ENCODE measurements at places on chromosomes 6 and 20.

DNA sequence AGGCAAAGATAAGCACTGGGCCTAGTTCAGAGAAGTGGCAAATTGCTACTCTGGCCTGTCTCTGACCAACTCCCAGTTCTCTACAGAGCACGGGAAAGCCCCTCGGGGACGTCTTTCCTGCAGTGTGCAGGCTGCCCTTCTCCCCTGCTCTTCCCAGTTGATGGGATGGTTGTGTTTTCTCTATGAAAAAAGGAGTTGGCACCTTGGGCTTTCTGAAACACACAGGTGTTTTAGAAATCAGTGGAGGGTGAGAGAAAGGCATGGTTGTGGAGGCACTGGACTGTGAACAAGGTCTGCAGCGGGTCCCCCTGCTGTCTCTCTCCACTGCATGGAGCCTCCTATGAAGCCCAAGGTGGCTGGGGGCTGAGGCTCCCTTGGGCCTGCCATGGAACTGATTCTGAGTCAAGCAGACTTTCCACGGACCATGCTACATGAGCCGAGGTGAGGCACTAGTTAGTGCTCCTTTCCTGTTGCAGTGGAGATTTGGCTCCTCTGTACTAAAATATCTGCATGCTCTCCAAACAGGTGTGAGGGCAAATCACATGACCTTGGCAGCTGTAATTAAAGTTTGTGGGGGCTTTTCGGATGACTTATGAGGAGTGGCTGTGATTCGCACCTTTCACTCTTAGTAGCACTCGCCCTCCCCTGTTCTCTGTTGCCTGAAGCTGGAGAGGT lies 16.3 kb downstream of the GTSF1L start:
- no peak for DNase-seq

- DNase-seq = no peak
Observed at GRCh38 chr6:15877231-15877630, 214.4 kb upstream of the DTNBP1 start.

DNA sequence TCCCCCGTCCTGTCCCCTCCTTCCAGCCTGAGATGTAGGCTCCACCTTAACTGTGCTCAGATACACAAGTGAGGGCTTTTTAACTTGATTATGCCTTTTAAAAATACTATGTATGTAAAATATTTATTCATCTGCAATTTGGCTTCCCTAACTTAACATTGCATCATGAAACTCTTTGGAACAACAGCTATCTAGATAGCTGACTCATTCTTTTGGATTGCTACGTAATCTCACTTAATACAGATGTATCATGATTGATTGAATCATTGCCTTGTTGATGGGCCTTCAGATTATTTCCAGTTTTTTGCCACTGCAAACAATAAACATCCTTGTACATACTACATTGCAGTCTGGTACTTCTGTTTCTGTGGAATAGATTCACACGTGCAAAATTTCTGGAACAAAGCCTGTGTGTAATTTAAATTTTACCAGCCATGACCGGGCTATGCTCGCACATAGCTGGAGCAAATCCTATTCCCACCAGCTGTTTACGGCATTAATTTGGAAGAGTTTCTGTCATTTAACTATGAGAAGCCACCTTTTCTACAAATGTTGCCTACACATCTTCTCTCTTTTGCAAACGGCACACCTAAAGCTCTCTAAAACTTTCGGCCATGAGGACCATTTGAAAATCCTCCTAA lies 6.5 kb downstream of the PRND start:
- DNase-seq = no peak

- peak; percentile 38 for DNase-seq
Observed at GRCh38 chr6:12472601-12473038, 182.5 kb downstream of the EDN1 start.

DNA sequence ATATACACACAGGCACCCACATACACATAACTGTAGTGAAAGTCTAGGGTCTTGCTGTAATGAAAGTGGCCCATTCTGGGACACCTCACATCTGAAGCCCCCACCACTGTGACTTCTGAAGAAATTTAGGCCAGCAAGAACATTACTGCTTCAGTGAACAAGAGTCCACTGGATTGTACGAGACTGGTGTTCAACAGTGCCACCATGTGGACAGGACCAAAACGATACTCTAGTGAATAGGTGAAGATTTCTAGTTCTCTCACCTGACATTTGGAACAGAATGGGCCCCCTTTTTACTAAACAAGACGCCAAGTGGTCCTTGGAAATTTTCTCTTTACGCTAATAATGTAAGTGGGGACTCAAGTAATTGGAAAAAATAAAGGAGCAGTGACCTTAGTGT lies 156.9 kb downstream of the MAFB start:
- DNase-seq = no peak

DNA sequence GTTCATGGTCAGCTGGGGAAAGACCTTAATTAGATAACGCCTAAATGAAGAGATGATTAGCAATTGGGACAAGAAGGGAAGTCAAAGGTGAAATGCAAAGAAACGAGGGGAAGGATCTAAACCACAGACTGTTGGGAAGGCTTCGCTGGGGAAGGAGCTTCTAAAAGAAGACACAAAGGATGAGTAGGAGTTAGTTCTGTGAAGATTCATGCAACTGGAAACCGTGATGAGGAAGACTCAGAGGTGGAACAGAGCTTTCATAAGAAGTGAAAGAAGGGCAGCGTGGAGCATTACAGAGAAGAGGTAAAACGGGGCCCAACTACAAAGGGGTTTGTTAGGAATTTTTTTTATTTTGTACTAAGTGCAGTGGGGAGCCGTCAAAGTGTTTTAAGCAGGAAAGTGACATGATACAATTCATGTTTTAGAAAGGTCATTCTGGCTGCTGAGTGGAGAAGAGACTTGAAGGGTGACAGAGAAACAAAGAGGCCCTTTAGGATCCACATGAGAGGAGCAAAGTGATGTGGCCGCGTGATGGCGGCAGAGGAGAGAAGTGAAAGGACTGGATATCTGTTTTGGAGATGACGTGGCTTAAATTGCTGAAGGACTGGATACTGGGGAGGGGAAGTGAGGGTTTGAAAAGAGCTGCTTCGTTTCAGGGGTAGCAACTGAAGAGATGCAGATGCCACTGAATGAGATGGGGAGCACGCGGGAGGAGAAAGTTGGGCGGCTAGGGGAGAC lies 33.6 kb downstream of the TTI1 start:
- no peak for DNase-seq

- DNase-seq = no peak
Observed at GRCh38 chr6:137465378-137466009, 28.7 kb downstream of the OLIG3 start.

- no peak for DNase-seq
Observed at GRCh38 chr6:3882431-3882830, 33.3 kb downstream of the FAM50B start.

DNA sequence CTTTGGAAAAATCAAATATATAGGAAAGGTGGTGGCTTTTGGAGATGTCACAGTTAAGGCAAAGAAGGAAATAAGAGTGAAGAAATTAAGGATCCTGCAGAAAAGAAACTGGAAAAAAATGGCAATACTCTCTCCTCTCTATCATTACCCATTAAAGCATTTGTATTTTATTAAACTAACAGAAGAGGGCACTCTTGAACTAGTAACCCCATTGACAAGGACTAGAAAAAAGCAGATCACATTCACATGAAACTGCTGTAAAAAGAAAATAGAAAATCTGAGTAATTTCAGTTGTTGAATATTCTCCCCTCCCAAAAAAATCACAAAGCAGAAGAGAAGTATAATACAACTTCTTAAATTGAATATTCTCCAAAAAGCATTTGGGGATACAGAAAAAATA lies 104.1 kb upstream of the SLC35B3 start:
- DNase-seq = peak; percentile 2

- no peak for DNase-seq
Observed at GRCh38 chr6:170305805-170306323, 694 bp upstream of the FAM120B start.

- DNase-seq = no peak
Observed at GRCh38 chr6:110738899-110739365, 76.3 kb downstream of the CDK19 start.

GRCh38 chr6:163813979-163814493 lies 399.5 kb downstream of the QKI start:
- DNase-seq = no peak

- DNase-seq = no peak
Observed at GRCh38 chr6:105210932-105211531, 31.2 kb upstream of the POPDC3 start.

- DNase-seq = no peak
Observed at GRCh38 chr20:845941-846893, 12.7 kb downstream of the FAM110A start.

GRCh38 chr20:37311710-37312355 lies 22.4 kb downstream of the MANBAL start:
- DNase-seq = peak; percentile 71

DNA sequence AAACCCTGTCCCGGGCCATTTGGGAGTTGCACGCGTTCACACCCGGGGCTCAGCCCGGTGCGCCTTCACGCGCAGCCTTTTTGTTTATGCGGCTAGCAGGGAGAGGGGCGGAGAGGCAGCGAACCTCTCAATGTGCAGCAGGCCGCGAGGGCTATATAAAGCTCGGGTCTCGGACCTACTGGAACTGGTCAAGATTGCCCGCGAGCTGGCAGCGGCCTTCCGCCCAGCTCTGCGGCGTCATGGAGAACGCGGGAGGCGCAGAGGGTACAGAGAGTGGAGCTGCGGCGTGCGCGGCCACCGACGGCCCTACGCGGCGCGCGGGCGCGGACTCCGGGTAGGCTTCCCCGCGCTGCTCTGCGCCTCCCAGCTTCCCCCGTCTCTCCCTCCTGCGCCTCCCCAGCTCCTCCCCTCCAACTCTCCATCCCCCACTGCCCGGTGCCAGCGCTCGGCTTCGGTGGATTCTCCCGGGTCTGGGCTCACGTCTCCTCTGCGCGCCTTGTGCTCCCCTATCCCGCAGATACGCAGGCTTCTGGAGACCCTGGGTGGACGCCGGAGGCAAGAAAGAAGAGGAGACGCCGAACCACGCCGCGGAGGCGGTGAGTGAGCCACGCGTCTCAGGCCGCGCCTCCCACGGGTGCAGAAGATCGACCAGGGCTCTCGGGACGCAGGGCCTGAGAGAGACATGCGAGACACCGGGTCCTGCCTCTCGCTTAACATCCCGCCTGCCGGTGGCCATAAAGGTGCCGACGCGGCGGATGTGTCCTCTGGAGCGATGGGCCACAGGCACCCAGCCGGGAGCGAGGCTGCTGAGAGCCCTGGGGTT lies at the start of gene RIPPLY2:
TSS of gene RIPPLY2 (plus strand) at position 183 of the 823 bp plus-strand sequence. CDS start at position 240, 57 bp downstream.
- no peak for DNase-seq

- DNase-seq = no peak
Observed at GRCh38 chr6:39092124-39092523, 22.9 kb downstream of the SAYSD1 start.

DNA sequence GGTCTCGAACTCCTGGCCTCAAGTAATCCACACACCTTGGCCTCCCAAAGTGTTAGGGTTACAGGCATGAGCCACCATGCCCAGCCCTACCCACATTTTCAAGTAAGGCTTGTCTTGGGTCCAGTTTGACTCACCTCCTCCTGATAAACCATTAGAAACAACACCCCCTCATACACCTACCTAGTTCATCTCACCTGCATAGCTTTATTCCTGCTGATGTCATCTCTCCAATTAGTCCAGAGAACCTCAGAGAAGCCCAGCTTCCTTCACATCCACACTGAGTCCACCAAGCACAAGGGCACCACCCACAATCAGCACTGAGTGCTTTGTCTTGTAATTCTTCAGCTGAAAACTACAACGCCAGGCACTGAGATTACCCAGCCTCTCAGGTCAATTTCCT lies 35.3 kb downstream of the KIF16B start:
- no peak for DNase-seq

GRCh38 chr20:49431329-49431728 lies 51.1 kb downstream of the KCNB1 start:
- DNase-seq = no peak

DNA sequence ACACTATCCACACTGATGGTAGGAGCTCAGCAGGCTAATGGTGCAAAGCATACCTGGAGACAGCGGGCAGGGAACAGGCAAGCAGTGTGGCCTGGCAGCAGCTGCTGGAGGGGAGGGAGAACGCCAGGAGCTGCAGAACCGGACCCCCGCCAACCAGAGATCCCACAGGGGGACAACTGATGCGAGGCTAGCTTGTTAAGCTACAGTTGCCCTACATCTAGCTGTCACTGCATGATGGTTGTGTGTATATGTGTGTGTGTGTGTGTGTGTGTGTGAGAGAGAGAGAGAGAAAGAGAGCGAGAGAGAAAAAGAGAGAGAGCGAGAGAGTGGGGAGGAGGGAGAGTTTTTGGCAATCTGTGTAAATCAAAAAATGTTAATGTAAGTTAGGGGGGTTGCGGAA lies 69.7 kb upstream of the NHSL1 start:
- no peak for DNase-seq

DNA sequence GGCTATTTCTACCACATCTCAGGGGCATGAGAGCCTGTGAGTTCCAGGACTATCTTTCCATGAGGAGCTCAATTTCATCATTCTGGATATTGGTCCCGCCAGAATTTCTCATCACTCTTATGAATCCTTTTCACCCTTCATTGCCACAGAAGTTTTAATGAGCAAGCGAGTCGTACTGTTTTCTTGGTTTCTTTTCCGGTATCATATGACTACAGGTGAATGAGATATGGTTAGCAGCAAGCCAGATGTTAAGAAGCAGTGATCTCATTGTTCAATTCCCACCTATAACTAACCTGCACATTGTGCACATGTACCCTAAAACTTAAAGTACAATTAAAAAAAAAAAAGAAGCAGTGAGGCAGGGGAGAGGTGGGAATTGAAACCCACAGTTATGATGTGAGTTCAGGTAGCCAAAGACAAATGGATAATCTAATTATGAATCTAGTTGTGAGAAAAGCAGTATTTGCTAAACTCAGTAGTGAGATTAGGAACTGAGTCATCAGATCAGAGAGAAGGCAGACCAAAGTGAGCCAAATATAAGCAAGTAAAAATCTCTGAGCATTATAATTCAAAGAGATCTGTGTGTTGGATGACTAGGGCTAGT lies 78.0 kb upstream of the ELOVL5 start:
- DNase-seq = no peak

DNA sequence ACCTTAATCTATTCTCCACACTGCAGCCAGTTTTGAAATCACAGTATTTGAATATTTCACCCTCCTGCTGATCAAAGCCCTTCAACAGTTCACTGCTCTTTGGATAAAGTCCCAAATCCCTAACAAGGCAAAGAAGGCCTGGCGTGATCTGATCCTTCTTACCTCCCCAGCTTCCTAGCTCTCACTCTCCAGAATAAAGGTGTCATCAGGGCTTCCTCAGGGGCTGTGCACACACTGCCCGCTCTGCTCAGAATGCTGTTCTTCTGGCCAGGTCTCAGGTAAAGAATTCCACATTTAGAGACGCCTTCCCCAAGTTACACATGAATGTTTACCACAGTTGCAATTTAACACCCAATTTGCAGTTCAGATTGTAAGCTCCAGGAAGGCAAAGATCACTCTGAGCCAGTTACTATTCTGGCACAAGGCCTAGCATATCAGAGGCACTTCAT lies 58.9 kb upstream of the MCM9 start:
- no peak for DNase-seq

DNA sequence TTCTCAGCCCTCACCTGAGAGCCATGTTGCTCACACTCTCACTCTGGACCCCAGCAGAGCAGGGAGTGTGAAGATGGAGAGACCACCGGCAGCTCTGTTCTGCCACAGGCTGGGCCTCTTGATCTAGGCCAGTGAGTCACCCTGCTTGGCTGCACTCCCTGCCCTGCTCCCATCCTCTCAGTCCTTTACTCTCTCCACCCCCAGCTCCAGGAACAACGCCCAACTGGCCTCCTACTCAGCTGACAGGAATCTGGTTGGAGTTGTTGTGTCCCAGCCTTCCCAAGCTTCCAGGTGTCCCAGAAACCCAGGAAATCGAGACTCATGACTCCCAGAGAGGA lies at the start of gene PSORS1C1:
TSS of gene PSORS1C1 (plus strand) at position 260 of the 338 bp plus-strand sequence. CDS start 14,833 bp downstream, outside the sequence.
- DNase-seq = peak; percentile 97
